ENCODE measurements at places on chromosomes 1 and 21. TPM values are rescaled to one million over a fixed set of nuclear protein-coding genes. Genes with fewer than 3 reads are reported as not detected.

DNA sequence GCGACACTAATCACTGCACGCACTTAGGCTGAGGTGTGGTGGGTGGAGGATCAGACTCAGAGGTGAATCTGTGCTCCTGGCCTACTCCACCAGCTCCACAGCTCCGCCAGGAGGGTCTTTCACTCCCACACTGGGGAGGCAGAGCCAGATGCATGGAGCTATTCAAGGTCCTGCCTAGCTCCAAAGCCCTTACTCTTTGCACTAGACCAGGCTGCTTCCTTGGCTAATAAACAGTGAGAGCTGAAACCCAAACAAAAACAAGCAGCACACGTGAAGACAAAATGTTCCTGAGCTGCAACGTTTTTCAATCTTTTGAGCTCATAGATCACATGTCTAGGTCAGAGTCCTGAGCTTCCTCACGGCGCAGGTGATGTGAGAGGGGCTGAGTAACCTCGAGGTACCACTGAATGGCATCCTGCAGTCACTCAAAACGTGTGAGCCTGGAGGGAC, 19.2 kb downstream of the CAPZB start:
- DNase-seq = no peak

Gene PPIAL4G
- not detected for total RNA-seq

GRCh38 chr1:36772647-36773495, 261.4 kb downstream of the GRIK3 start:
- no peak for DNase-seq

DNA sequence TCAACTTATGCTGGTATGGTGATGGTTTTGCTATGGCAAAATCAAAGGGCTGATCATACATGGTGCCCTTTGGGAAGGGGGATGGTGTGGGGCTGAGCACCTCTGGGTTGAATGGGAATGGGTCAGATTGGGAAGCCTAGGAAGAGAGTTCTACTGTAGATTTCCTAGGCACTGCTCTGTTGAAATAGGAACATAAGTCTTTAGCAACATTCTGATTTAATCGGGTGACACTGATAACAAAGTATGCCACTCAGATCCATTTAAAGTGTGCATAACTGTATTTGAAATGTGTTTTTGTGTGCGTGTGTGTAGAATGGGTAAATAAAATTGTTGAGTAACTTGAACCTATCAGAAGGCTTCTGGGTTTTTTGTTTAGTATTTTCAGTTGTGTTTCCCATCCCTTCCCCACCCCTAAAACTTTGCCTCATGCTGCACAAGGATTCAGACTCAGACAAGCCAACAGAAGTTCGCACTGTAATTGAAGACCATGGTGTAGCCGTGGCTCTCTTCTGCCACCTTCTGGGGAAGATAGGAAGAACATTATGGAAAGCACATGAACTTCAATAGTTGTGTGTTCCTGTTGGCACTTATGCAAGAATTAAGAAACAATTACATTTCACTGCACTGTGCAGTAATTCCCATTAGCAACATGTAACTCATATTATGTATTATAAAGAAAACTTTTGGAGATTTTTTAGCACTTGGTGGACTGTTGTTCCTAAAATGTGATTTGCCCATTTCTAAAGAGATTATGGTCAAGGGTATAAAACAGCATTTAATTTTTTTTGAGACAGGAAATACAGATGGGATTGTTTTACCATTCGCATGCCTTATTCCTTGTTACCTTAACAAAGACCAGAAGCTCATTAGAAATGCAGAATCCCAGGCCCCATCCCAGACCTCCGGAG, 10.9 kb upstream of the C4BPB start:
- DNase-seq = peak; percentile 54

GRCh38 chr1:27876341-27877114, 4.2 kb downstream of the THEMIS2 start:
- DNase-seq = no peak

GRCh38 chr1:15245593-15246360, 1.2 kb upstream of the FHAD1 start:
- no peak for DNase-seq

DNA sequence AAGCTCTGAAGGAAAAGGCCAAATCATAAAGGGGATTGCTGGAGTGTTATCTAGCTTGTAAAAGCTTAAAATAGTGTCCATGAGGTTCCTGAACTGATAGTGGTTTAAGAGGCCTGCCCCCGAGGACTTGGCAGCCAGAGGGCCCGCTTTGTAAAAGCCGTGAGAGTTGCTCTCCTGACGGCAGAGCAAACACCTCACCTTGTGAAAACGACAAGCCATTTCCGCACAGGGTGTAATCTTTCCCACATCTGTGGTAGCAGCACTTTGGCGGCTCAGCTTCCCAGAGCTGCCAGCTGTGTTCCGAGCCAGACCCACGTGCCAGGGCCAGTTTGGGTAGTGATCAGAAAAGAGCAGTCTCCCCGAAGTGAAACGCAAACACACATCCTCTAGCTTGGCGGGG, 37.0 kb downstream of the SERBP1 start:
- no peak for DNase-seq

DNA sequence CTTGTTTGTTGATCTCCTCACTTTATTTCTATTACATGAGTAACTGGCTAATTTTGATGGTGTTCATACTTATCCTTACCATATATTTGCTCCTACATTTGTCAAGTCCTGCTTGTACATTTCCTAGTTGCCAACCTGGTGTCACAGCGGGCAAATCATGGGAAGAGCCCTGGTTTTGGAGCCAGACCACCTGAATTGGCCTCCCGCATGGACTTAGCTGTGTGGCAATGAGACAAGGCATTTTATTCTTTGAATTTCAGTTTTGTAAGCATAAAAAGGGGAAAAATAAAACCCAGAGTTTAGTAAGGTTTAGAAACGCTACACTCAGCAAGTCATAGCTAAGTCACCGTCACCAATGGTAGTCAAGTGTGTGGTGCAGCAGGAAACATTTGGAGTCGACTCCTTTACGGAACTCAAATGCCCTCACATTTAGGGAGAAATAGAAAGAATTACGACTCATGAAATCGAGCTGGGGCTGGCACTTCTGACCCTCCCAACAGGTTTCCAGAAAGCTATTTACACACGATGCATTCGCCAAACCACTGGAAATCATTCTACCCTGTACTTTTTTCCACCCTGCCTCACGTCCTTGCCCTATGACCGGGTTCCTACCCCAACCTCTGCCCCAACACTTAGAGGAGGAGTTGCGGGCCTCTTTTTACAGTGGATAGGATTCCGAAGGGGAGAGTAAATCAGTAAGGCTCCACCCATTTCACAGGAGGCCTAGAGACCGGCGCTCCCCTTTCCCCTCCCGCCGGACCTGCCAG, 492 bp upstream of the PGM1 start:
- DNase-seq = no peak

Gene HPCAL4
- total RNA-seq = 2.2 TPM

DNA sequence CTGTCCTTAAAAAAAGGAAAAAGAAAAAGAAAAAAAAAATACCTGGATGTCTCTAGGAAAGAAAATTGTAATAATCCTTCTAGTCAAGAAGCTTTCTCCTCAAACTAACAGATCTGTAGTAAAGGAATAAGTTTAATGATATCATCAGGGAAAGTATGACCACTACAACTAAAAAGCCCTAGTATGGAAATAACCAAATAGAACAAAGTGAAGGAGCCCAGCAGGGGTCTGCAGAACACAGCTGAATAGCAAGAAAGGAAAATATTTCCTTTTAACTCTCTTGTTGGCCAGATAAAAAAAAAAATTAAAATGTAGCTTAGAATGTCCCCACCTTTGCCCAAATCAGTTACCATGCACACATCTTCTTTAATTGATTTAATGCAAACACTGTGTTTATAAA, 43.2 kb downstream of the PRRX1 start:
- DNase-seq = no peak

Gene MMP23B
- total RNA-seq = 1.4 TPM

DNA sequence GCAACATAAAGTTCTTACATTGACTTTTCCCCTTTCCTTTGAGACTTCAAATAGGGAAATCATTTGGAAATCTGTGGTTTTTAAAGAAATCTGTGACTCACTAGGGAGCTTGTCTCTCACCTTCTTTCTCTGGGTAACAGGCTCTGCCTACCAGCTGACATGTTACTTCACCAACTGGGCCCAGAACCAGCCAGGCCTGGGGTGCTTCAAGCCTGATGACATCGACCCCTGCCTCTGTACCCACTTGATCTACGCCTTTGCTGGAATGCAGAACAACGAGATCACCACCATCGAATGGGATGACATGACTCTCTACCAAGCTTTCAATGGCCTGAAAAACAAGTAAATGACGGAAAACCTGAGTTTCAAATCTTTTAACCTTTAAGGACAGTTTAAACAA, 9.2 kb upstream of the CHIA start:
- DNase-seq = no peak
